ENCODE measurements at places on chromosomes 7 and 10.

- DNase-seq = peak; percentile 38
Measured at GRCh38 chr7:96169439-96169838, 152.5 kb downstream of the SLC25A13 start.

DNA sequence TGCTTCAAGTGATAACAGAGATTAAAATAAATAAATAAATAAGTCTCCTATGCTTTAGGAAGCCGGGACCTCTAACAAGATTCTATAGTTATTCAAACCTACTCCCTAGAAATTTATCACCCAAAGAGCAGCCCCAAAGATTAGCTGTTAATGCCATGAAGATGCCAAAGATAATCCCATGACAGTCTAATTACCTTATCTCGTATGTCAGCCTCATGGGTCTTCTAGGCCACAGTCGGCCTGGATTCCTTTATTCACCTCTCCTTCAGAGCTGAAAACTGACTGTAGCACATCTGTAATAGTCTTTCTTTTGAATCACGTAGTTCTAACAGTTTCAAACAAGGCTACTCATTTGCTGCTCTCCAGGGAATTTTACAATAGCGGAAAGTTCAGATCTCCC, 24.2 kb downstream of the COL1A2 start:
- DNase-seq = no peak

DNA sequence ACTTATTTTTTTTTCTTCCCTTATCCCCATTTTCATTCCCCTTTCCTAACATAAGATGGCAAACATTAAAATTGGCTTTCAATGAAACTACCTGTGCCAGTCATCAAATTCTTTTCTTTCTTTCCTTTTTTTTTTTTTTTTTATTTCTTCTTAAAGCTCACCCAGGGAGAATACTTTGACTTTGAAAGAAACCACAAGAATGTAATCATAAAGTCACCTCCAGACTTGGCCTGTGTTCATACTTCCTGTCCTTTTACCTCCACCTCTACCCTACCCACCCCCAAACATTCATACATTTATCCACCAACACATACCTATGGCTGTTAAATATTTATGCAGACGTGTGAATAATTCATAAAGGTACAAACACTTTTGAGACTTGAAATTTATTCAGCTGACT, 254.6 kb downstream of the SLC25A13 start:
- no peak for DNase-seq

GRCh38 chr10:49688261-49688846, 8.9 kb downstream of the C10orf53 start:
- DNase-seq = no peak

DNA sequence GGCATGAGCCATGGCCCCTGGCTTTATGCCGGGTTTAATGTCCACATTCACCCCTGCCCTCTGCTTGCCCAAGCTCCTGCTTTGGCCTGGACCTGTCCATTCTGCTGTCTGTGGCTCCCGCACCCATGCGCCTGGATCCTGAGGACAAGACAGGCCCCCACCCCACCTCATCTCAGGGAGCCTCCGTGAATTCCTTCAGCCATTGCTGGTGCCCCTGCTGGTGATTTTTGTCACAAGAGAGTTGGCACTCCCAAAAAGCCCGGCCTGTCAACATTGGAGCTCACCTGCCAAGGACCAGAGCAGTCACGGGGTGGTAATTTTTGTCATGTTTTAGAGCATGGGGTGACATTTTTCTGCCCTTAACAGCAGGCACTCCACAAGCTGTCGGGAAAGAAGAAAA, 127.5 kb upstream of the PLXNA4 start:
- DNase-seq = no peak

- DNase-seq = no peak
Measured at GRCh38 chr10:126090911-126091728, 194.8 kb downstream of the FANK1 start.

Data from stomach (tissue), 19 donors.